ENCODE measurements at places on chromosomes 7 and 10.

- no peak for DNase-seq
Measured at GRCh38 chr7:80136261-80137055, 1.8 kb downstream of the GNAI1 start.

DNA sequence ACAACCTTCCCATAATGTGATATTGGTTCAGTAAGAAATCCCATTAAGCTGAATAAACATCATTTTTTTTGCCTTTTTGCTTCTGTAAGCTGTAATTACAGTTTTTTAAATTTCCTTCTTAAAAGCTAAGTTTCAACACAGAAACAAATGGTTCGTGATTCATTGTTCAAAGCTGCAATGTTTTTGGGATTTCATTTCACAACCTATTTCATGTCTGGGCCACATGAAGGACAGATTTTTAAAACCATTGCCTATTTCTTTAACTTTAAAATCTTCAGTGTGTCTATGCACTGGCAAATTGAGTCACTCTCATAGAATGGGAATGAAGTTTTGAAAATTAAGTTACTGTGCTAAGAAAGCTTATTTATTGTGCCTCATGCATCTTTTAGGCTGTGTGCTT lies 66.9 kb downstream of the TFPI2 start:
- DNase-seq, result no peak

DNA sequence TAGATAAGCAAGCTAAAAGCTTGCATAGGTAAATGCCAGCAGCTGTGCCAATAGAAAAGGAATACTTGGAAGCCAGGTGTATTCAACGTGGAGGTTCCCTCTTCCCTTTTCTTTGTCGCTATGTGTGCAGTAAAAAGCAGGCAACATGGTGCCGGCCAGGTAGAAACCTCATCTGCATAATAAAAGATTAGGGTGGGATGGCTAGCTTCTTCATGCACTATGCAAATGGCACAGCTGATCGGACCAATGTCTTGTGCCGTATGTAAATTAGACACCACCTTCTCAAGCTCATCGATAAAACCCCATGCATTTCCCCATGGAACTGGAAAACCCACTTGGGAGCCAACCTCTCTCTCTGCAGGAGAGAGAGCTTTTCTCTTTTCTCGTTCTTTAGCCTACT lies 150.9 kb upstream of the FOXK1 start:
- DNase-seq, result no peak

DNA sequence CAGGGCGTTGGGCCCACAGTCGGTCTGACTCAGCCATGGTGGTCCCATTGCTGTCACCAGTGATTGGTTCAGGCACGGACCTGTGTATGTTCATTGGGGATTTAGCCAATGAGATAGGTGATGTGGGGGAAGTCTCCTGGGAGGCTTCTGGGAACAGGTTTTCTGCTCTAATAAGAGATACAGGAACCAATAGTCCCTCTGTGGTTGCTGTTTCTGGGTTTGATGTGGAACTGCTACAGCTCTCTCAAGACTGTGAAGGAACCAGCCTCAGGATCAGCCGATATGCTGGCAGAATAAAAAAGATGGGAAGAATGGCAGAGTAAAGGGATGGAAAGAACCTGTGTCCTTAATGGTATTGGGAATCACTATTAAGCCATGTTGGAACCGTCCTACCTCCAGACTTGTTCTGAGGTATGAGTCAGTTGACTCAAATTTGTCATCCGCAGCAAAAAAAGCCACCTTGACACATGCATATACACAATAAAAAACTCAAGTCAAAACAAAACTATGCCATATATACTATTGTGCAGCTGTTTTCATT lies 70.6 kb downstream of the MCMBP start:
- no peak for DNase-seq

DNA sequence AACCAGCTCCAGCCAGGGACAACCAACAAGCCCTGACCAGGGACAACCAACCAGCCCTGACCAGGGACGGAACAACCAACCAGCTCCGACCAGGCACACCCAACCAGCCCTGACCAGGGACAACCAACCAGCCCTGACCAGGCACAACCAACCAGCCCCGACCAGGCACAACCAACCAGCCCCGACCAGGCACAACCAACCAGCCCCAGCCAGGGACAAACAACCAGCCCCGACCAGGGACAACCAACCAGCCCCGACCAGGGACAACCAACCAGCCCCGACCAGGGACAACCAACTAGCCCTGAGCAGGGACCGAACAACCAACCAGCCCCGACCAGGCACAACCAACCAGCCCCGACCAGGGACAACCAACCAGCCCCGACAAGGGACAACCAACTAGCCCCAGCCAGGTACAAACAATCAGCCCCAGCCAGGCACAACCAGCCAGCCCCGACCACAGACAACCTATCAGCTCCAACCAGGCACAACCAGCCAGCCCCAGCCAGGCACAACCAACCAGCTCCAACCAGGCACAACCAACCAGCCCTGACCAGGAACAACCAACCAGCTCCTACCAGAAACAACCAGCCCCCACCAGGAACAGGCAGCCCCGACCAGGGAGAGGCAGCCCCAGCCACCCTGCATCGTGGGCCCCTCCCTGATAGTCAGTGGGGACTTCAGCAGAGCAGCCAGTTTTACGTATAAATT lies 56.4 kb downstream of the PROSER2 start:
- no peak for DNase-seq

DNA sequence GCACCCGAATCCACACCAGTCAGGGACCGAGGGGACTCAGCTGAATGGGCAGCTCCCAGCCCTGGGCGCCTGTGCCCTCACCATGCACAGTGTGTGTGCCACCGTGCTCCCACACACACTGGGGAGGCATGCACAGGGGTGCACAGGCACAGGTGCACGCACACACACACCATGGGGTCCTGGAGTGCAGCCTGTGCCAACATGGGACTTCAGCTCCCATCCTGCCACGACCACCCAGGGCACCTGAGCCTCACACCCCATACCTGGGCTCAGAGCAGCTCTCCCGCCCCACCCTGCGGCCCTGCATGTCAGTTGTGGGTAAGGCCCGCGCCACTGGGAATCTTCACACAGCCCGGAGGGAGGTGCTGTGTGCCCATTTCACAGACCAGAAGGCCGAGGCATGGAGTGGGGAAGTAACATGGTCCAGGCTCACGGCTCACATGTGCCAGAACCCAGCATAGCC lies 8.0 kb downstream of the ELFN1 start:
- DNase-seq, result no peak

Data from CD8-positive, alpha-beta T cell (primary cell).